Stimulated activated CD8-positive, alpha-beta memory T cell treated with anti-CD3 and anti-CD28 coated beads, Interleukin-4, amount 100 ng/mL, for 1 hour (primary cell): ENCODE measurements at places on chromosomes 12 and 14.

- DNase-seq = no peak
Measured at GRCh38 chr12:57865084-57865751, 18.7 kb upstream of the CTDSP2 start.

- no peak for DNase-seq
Measured at GRCh38 chr12:51971679-51972421, 20.4 kb downstream of the ACVR1B start.

DNA sequence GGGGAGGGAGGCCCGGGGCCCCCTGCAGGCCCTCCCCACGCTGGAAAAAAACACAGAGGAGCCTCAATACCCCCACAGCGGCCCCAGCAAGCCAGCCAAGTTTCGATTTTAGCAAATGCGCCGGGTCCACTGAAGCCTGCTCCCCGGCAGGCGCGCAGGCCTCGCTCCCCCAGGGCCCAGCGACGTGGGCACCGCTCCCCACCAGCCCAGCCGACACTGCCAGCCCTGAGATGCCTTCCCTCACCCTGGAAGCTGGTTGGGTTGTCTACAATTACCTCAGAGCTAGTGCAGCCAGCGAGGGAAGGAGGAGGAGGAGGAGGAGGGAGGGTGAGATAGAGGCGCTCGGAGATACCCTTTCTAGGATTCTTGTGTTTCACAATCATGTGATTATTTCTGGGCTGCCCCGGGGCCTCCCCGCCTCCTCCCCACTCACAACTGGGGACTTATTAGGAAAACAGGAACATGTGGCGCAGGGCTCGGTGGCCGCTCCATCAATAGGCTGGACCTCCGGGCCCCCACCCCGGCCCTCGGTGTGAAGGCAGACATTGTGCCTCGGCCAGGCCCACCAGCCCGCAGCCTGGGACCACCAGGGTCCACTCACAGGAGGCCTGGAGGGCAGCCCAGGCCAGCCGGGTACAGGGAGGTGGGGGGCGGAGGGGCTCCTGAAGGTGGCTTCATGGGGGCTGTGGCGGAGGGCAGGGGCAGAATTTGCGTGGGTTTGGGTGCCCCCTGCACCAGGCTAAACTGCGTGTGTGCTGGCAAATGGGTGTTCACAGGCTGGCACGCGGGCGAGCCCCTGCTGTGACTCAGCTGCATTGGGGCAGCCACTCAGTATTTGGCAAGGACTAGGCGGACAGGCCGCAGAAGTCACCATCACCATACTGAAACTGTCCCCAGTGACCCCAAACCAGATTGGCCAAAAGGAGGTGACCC lies 109.9 kb downstream of the NCOR2 start:
- DNase-seq = no peak

DNA sequence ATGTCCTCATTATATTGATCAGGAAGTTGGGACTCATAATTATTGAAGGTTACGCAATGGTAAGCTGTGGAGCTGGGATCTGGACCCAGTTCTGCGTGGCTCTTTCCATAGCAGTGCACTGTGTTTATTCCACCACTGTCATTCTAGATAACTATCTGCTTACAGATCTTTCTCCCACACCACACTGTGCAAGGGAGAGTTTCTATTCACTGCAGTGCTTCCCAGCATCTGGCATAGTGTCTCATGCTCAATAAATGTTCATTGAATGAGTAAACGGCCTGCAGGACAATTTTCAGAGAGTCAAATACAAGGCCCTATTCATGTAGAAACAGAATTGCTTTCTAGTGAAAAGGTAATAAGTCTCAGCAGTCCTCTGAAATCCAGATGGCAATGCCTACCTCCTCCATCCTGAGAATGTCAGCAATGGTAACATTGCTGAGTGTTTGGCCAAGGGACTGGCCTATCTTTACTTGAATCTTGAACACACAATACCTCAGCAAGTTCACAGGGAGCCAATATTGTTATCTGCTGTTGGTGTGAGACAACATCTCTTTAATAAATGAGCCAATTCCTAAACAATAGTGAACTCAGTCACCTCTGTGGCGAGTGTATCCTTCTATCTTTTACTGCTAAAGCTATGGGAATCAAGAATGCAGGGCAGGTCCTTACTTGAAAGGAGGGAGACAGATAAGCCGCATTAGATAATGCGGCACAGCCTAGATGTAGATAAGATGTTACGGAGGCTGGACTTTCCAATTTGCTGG lies 332.4 kb upstream of the PRICKLE1 start:
- DNase-seq = no peak

- DNase-seq = no peak
Measured at GRCh38 chr12:106126441-106127337, 12.1 kb downstream of the NUAK1 start.

- DNase-seq = no peak
Measured at GRCh38 chr14:92841930-92842329, 47.8 kb downstream of the GOLGA5 start.

DNA sequence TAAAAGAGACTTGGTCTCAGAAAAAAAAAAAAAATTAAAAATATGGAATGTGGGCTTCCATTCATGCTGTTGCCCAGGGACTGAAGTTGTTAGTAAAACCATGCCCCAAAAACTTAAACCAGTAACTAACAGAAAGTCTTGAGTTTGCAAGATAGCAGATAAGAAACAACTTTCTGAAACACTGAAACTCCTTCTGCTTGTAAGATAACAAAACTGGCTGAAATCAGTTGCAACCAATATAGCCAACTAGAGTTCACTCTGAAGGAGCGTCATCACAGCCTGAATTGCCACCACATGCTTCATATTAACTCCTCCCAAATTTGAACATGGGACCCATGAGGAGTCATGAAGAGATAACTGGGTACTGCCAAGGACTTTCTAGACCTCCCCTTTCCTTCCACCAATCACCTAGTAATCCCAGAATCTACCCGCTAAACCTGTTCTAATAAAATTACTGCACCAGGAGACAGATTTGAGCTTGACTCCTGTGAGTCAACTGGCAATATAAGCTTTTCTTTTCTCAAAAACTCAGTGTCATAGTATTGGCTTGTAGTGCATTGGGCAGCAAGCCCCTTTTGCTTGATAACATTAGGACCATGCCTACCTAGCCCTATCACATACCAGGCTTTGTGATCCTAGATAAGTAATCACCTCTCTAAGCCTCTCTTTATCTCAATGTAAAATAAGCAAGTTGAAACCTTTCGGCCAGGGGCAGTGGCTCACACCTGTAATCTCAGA lies 53.6 kb downstream of the R3HDM2 start:
- DNase-seq = no peak

DNA sequence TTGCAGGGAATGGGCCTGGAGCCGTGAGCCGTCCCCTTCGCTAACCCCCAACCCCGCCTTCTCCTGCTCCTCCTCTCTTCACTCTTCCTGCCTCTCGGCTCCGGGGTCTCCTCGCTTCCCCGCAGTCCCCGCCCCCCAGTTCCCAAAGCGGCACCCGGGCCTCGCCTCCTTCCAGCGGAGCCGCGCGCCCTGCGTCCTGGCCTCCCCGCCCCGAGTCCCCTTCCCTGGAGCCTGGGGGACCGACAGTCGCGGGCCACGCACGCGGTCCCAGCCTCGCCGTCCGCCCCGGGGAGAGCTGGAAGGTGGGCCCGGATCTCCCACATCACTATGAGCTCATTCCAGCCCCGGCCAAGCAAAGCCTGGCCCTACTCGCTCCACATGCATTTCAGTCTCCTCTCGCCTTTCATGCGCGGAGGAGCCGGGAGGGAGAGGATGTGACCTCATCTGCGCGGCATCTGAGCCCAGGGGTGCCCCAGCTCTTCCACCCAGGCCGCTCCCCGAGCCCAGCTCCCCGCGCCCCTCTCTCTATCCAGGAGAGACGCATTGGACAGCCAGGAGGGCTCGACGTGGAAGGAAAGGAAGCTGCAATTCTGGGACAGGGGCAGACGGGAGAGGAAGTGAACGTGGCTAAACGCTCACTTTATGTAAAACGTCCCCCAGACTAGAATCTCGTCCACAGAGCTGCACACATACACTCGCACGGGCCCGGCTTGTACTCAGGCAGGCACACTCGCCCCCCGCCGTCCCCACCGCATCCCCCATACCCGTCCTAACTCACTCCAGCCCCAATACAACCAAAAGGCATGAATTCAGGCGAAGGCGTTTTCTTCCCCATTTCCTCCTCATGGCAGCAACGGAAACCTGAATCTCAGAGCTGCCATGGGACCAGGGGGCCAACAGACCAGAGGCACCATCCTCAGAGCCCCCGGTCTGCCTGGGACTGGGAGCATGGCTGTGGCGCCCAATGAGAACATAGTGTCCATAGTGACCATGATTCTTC lies 108.7 kb upstream of the CCND2 start:
- DNase-seq = no peak

- DNase-seq = no peak
Measured at GRCh38 chr14:99378782-99379214, 101.9 kb downstream of the SETD3 start.

DNA sequence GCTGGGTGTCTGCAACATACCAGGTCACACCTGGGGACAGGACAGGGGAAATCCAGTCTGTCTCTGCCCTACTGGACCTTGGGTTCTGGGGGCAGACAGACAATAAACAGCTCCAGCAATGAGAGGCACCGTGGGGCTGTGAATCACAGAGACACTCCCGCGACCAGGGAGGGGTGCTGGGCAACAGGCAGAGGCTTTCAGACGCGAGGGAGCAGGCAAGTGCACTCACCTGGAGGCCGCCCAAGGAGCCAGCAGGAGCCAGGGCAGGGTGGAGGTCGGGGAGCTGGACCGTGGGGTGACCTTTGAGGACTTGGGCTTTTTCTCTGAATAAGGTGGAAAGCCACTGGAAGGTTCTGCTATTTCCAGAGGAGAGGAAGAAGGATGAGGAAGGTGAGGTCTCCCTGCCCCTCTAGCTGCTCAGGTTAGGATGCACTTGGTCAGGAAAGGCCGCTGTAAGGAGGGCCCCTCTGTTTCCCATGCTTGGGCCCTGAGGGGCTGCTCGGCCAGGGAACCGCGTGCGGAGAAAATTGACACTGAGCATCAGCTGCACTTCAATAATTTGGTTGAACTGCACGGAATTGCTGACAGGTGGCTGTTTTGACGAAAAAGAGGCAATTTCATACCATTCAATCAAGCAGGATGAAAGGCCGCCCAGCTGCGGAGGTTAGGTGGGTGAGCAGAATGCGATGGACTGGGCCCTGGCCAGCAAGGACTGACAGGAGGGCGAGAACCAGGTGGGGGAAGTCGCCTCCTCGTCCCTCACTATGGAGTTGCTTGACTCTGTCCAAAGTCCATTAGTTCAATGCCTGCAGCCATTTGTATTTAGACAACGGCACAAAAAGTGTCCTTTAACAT lies 42.2 kb downstream of the JAG2 start:
- DNase-seq = no peak

- no peak for DNase-seq
Measured at GRCh38 chr12:107318556-107318805, 225.1 kb upstream of the CRY1 start.

GRCh38 chr12:43094886-43095575 lies 457.0 kb downstream of the ADAMTS20 start:
- DNase-seq = no peak

GRCh38 chr14:91061056-91061887 lies 831 bp upstream of the RPS6KA5 start:
- no peak for DNase-seq

GRCh38 chr12:109461846-109462756 lies 15.0 kb downstream of the KCTD10 start:
- no peak for DNase-seq

DNA sequence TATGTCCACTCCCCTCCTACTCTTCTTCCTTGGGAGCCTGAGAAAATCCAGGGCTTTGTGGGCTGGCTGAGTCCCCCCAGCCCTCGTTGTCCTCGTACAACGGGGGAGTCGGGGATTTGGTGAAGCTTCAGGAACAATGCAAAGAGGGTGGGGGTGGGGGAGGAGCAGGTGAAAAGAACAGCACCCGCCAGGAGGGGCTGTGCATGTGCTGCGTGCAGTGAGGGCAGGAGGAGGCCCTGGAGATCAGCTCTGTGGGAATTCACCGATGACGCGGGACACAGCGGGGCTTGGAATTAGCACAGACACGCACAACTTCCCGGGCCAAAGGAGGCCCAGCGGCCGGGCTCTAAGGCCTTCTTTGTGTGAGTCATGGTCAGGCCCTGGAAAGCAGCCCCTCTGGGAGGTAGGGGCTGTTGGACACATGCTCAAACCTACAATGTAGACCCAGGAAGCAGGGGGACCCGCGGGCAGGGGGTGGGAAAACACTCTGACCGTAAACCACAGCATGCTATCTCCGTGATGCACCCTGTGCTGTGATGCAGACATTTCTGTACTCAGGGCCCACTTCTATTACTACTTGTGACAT lies 32.8 kb downstream of the RBM19 start:
- no peak for DNase-seq

GRCh38 chr12:4056910-4057845 lies 184.0 kb upstream of the PARP11 start:
- no peak for DNase-seq

DNA sequence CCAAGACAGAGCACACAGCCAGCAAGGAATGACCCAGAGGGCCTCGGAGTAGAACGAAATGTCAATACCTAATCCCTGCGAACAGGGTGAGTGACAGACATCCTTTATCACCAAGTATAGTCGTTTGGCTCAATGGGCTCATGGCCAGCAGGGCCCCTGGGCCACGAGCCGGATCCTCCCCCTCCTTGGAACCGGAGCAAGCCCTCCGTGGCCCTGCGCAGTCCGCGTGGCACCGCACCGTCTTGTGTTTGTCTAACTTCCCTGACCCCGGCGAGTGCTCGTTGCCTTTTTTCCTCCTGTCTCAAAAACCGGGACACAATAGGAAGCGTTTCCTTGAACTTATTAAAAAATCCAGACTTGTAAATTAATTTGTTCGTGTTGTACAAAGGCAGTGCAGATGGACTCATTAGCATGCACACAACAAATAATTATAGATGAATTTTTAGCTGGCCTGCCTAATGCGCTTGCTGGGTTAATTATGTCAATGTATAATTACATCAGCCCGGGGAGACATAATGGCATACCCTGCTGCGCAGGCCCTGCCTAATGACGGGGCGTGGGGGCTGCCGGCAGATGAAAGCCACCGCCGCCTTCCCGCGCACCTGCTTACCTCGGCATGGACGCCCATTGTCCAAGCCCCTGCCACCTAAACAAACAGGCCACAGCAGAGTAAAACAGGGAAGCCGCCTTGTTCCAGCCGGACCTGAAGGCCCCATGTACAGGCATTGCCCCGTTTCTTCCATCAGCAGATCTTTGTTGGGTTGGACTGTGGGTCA lies 81.6 kb downstream of the PHETA1 start:
- no peak for DNase-seq

GRCh38 chr14:52003324-52003723 lies 14.0 kb downstream of the RTRAF start:
- DNase-seq = no peak

GRCh38 chr14:73833034-73833433 lies 18.6 kb upstream of the PTGR2 start:
- DNase-seq = no peak

- no peak for DNase-seq
Measured at GRCh38 chr14:103833711-103834110, 13.7 kb downstream of the PPP1R13B start.

DNA sequence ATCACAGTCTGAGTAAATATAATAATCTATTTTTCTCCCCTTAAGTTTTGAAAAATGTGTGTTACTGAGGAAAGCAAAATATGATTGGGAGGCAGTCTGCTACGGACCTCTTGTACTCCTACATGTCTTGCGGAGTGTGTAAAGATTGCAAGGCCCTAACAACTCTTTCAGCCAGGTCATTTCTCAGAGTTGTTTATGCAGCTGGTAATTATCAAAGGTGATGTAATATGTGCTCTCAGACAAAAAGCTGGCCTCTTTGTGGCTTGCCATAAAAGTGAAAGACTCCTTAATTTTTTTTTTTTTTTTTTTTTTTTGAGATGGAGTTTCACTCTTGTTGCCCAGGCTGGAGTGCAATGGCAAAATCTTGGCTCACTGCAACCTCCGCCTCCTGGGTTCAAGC lies 40.5 kb upstream of the MON2 start:
- no peak for DNase-seq
